ENCODE measurements at places on chromosomes 7 and 10. TPM values are rescaled to one million over a fixed set of nuclear protein-coding genes. Genes with fewer than 3 reads are reported as not detected.

SYT15B gene
- total RNA-seq = 0.52 TPM

MRPS24 gene
- total RNA-seq = 55.3 TPM

DNA sequence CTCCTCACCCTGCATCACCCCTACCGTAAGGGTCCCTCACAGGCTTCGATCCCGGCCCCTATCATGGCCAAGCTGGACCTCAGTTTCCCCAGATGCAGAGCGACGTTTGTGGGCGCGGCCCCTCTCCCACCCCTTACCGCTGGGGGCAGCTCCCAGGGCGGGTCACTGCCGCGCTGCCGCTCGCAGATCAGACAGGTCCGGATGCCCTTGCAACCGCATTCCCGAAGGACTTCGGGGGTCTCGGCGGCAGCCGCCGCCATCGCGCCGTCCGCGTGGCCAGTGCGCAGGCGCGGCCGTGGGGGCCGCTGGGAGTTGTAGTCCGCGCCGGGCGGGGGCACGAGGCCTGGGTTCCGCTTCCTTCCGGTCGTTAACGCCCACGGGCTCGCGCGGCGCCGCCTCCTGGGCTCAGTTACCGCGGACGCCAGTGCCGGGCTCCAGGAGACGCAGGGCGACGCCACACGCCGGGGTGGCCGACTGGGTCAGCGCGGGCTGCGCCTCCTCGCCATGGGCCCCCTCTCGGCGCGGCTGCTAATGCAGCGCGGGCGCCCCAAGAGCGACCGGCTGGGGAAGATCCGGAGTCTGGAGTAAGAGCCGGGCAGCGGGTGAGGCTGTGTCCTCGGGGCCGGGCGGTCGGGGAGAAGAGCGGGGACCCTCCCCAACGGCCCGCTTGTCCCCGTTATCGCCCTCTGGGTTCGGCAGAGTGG, at the start of the genes ALKBH4 and LRWD1:
ALKBH4 (minus strand) TSS at position 287 of the 704 bp plus-strand sequence; CDS start at position 260, 27 bp downstream.
LRWD1 (plus strand) TSS at position 408 of the 704 bp plus-strand sequence; CDS start at position 505, 97 bp downstream.
- peak; percentile 73 for DNase-seq

DNA sequence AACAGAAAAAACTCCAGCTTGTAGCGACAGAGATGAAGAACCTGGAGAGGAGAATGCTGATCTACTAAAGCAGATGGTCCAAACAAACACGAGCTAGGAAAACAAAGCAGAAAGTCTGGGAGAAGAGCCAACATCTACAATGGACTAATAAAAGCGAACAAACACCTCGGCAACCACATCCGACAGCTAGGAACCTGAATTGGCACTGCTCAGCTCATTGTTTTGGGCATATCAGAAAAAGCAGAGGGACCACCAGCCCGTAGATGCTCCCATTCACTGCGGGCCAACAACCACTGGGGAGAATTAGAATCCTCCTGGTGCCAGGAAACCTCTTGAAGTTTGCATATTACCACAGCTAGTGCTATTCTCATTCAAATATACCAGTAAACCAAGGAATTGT, 204.7 kb downstream of the NXPH1 start:
- DNase-seq = no peak

ENTPD7 gene
- total RNA-seq = 106 TPM

ADAM8 gene
- total RNA-seq = 15.8 TPM

PRSS37 gene
- total RNA-seq = not detected

- no peak for DNase-seq
Measured at GRCh38 chr10:127561647-127562046, 12.5 kb downstream of the NPS start.

DNA sequence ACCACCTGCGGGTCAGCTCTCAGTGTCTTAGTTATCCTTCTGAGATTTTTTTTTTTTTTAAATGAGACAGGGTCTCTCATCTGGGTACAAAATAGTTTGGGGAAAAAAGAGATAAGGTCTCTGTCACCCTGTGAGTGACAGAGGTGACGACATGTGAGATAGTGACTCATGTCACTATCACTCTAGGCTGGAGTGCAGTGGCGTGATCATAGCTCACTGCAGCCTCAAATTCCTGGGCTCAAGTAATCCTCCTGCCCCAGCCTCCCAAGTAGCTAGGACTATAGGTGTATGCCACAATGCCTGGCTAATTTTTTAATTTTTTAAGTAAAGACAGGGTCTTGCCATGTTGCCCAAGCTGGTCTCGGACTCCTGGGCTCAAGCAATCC, 10.4 kb downstream of the BLVRA start:
- DNase-seq = no peak

DNA sequence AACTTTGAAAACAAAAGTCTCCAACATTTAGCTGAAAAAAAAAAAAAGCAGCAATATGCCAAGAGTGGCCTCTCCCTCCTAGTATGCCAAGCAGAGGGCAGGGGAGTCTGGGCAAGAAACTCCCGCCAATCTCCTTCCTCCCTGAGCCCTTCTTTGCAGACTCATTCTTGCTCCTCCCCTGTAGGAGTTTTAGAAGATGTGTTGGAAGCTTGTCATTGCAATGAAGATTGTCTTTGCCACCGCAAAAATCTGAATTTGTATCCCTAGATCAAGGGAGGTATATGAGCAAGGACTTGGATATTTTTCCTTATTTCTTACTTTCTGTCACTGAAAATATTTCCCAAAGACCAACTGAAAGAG, 2.6 kb upstream of the TNS3 start:
- DNase-seq = no peak

GRCh38 chr7:100356416-100357068, 1.4 kb upstream of the PILRB start:
- no peak for DNase-seq

PRPS1L1 gene
- total RNA-seq = not detected

DNA sequence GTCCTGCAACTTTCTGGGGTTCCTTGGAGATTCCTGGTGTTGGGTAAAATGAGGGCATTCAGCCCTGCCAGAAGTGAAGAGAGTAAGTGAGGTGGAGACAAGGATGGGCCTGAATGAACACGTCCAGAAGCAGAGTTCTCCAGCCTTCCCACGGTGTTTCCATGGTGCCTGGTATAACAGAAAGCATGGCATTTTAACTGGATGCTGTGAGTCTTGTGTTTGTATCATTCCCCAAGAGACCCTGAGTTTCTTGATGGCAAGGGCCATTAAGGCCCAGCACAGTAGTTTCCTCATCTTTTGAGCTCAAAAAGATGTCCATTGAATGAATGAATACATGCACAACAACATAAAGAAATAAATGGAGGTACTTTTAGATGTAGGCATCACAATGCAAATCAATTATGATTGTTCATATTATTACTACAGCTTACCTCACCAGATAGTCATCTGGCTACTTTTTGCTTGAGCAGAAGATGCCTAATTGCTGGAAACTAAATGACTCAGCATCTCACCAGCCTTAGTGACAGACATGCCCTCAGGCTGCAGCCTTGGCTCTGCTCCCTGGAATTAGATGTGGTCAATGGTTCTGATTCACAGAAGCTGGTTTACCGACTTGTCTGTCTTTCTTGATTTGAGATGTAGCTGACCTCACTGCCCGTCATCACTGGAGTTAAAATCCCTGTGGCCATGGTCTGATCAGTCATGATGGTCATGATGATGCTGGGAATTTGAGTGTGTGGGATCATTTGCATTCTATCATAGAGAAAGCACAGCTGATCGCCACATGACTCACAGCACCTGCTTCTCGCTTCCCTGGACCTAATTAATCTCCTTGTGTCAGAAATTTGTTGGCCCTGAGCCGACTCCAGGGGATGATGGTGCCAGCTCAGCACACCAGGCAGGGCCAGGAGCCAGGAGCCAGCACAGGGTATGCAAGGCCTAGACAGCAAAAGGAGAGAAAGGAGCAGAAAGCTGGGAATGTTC, 83.9 kb downstream of the CXCL12 start:
- peak; percentile 100 for DNase-seq

GRCh38 chr10:31384589-31384949, 65.6 kb downstream of the ZEB1 start:
- DNase-seq = no peak

GRCh38 chr7:44308596-44309270, 16.7 kb downstream of the CAMK2B start:
- DNase-seq = no peak

OPN4 gene
- not detected for total RNA-seq

HOXA9 gene
- 70.8 TPM for total RNA-seq

- DNase-seq = no peak
Measured at GRCh38 chr10:27481486-27481885, 22.6 kb upstream of the RAB18 start.

DNA sequence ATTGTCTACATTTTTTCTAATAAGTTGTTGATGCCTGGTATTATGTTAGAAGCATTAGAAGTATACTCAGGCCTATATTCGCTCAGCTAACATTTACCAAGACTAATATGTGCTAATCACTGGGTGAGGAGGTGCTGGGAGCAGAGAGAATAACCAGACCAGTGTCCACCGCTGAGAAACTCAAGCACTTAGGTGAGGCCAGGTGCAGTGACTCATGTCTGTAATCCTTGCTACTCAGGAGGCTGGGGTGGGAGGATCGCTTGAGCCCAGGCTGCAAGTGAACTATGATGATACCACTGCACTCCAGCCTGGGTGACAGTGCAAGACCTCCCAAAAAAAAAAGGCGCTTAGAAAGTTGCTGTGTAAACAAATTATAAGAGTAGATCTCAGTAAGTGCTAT, 182.2 kb upstream of the AOAH start:
- no peak for DNase-seq

CDHR1 gene
- total RNA-seq = 108 TPM

ORAI2 gene
- total RNA-seq = 43.2 TPM

DNA sequence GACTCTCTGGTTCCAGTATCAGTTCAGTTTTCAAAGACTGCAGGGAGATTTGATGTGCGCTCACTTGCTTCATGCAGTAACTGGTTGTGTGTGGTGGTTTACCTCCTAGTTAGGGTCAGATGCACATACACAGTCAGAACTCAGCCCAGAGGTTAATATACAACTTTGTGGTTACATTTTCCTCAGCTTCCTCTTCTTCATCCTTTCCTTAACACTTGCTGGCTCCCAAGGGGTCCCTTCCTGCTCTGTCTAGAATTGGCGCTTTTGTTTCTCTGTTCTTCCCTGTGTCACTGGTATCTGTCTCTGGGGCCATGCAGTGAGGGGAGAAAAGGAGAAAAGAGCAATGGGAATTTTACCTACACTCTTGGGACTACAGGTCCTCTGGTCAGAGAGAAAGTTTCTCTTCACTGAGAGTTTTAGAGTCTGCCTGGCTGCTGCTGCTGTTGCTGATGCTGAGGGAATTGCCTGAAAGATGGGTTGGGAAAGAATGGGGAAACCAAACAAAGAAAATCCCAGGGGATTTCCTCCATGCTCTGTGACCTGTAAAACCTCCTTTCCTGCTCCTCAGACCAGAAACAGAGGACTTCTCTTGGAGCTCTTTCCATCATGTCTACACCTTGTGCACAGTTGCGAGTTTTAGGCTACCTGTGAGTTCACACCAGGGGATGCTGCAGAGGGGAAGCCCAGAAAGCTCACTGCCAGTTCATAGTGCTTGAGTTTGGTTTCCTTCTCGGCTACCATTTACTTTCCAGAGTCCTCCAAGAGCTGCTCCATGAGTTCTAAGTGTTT, 74.6 kb downstream of the WDFY4 start:
- peak; percentile 49 for DNase-seq

GRCh38 chr10:113063043-113063967, 113.3 kb downstream of the TCF7L2 start:
- DNase-seq = no peak

DNA sequence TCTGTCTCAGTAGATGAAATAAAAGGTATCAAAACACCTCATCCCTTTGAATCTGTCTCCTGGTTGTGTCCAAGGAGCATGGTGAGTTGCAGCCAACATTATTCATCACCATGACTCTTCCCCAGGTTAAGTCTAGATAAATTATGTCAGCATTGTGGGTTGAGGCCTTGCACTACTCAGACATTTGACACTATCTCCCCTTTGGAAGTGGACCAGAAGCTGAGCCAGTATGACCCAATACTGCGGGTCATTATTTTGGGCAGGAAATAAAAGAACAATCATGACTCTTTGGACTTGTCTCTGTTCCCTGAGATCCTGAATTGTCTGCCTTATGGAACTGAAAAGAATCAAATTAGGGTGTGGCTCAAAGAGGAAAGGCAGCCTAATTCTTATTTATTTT, 168.2 kb upstream of the FAM171A1 start:
- no peak for DNase-seq

DNA sequence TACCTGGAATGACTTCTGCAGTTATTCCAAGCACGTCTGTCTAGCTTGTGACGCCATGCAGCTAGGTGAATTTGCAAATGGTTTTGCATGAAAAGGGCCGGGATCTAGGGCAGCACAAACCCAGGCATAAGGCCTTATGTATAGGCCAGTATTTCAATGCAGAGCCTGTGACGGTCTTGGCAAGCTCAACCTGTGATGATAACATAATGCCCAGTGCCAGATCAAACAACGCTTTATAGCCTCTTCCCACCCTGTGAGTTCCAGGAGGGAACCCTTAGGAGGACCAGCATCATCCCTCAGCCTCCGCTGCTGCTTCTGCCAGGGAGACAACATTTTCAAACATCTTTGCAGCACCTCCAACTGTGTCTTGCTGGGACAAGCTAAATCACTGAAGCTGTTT, 390.7 kb downstream of the INHBA start:
- DNase-seq = no peak

DNA sequence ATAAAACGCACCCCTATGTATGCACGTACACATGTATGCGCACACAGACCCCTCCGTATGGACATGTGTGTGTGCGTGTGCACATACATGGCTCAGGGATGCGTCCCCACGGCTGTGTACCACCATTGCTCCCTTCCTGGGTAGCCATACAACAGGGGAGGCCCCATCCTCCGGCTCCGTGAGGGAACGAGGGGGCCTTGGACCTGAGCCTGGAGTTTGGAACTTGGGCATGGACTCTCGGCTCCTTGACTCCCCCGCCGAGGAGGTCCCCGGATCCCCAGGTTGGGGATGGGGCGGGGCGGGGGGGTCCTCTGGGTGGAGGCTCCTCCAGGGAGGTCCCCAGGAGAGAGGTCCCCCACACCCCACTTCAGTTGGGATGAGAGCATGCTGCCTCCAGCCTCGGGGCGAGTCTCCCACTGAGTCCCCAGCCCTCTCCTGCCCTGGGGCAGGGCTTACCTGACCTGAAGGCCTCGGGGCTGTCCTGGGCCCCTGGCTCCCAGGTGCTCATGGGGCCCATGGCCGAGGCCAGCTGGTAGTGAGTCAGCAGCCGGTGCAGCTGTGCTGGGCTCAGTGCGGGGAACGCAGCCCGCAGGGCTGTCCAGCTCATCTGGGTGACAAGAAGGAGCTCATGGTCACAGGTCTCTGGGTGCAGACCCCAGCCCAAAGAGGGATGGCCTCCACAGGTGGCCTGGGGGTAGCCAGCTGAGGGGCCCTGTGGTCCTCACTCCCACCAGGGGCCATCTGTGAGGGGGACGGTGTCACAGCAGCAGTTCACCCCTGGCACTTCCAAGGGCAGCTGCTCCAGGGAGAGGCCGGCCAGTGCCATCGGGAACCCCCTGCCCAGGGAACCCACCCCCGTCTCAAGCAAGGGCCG, 29.9 kb downstream of the AP5Z1 start:
- DNase-seq = no peak

GRCh38 chr10:46326971-46327370, 40.2 kb downstream of the ANTXRL start:
- no peak for DNase-seq

GRCh38 chr10:15306735-15307280, 64.3 kb downstream of the FAM171A1 start:
- no peak for DNase-seq
